AG04449 (cell line): ENCODE measurements at places on chromosomes 6 and 20.
A peak's percentile ranks its signal among the peaks of the same experiment; 100 is the strongest.

GRCh38 chr6:93389192-93389591, 30.2 kb downstream of the EPHA7 start:
- no peak for DNase-seq

DNA sequence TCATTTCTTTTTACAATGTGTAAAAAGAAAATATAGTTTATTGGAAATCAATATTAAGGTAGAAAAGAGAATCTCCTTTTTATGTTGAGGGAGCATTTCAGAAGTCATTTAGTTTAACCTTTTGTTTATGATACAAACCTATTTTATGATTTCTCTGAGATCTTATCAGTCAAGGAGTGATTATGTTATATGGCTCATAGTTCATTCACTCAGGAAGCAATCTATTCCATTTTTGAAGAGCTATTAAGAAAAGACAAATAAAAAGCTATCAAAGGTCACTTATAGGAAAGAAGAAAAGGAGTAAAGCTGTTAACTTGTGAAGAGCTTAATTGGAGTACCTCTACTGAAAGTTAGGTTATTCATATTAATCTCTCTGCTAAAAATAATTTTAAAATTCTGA, 526.6 kb upstream of the JAG1 start:
- DNase-seq: no peak

DNA sequence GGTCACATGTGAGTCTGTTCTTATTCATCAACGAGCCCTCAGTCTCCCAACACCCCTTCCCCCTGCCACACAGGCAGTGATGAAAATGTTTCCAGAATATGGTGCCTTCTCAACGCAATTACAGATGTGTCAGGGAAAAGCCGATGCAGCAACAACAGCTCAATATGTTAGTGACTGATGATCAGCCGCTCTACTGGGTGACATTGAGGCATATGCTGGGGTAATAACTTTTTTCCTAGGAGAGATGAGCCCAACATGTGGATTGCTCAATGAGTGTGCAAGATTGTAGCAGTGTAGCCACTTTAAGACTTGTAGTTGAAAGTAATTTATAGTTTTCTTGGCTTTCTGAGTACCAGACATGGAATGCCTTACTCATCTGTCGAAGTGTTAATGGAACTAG, 49.4 kb downstream of the DTD1 start:
- DNase-seq: no peak

DNA sequence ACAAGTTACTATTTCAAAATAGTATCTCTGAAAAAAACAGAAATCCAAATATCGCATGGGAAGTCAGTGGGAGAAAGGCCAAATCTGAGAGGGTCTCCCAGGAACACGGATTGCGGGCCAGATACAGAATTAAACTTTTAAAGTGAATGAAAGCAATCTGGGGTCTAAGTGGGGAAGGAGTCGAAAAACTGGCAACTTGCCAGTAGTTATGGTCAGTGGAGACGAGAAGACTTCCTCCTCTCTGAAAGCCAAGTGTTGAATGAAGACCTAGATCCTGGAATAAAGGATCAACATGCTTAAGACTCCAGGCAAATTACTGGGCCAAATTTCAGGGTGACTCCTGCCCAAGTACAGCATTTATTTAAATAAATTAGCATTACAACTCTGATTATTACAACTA, 123.6 kb downstream of the BFSP1 start:
- no peak for DNase-seq

GRCh38 chr20:5039255-5039657, 37.9 kb upstream of the SLC23A2 start:
- DNase-seq: no peak

DNA sequence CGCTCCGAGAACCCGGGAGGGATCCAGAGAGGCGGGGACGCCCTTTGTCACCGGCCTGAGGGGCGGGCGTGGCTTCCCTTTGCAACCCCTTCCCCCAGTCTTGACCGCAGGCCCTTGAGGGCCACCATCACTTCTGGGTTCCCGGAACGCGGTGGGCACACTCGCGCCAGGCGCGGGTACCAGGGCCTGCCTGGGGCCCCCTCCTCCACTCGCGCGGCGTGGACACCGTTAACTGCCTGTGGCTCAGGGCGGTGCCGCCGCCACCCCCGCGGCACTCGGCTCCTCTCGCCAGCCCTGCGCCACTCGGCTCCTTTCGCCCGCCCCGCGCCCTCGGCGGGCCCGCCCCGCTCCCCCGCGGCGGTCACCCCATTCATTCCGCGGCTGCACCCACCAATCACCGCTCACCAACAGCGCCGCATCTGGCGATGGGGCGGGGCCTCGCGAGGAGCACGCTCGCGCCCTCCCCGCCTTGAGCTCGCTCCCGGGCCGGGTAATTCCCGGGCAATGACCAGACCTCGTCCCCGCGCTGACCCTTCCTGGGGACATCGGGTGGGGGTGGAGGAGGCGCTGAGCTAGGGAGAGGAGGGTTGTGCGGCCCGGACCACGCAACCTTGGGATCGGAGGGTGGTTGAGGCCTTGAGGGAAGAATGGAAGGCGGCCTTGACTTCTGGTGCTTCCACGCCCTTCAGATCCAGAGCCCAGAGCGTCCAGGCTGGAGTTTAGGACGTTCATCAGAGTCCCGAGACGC, 10.5 kb upstream of the ELOVL5 start:
- DNase-seq: peak; percentile 65

DNA sequence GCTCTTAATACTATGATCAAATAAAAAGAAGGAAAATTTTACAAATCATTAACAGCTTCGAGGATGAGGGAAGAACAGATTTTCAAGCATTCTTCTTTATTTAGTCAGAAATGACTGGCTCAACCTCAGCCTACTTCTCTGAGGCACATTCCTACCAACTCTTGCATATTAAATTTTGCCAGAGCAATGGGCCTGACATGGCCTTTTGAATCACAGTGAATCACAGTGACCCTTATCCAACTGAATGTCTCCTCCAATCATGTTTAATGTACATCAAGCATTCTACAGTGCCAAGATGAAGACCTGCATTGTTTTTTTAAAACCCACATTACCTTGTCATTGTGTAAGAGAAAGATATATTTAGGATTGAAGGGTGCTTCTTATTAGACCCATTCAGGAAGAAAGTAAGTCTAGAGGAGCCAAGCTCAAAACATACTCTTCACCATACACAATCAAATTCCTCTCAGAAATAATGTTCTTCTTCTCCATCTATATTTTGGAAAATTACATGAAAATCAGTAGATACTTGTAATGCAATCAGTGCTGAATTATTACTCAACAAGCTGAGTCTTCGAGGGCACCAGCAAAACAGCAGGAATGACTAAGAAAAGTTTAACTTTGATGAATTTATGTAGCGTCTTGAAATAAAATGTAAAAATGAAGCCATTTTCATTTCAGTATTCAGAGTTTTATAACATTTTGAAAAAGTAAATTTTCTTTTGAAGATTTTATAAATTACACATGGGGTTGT, 44.1 kb upstream of the MOXD1 start:
- DNase-seq: peak; percentile 55
